ENCODE measurements at places on chromosomes 5 and 9.

DNA sequence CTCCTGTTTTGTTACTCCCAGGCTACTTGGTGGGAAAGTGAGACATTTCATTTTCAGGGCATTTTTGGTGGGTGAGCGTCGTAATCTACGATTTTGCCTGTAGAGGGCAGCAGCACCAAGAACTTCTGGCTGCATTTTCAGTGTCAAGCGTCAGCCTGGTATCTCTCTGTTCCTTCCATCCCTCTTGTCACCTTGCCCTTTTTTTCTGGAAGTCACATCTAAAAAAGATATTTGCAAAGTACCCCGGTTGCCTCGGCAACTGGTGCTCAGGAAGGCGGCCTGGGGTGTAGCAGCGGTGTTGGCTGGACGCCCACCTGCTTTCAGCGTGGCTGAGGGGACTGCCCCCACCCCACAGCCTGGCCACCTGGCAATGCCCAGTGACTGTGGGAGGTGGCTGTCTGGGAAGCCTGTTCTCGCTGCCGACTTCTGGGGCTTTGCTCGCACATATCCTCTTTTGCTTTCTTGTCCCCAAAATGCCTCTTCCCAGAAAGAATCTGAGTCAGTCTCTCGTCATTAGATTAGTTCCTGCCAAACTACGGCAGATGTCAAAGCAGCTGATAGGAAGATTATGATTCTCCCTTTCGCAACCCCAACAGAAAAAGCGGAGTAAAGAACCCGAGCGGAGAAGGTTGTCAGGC, 84.5 kb downstream of the ACER2 start:
- DNase-seq = no peak

- DNase-seq = peak; percentile 68
Observed at GRCh38 chr9:127586537-127586936, 25.5 kb upstream of the STXBP1 start.

GRCh38 chr5:159511570-159511969, 181.3 kb upstream of the IL12B start:
- DNase-seq = no peak

GRCh38 chr9:120363697-120364096, 216.3 kb downstream of the CDK5RAP2 start:
- no peak for DNase-seq

GRCh38 chr5:172860520-172861443, 26.7 kb downstream of the ERGIC1 start:
- no peak for DNase-seq

DNA sequence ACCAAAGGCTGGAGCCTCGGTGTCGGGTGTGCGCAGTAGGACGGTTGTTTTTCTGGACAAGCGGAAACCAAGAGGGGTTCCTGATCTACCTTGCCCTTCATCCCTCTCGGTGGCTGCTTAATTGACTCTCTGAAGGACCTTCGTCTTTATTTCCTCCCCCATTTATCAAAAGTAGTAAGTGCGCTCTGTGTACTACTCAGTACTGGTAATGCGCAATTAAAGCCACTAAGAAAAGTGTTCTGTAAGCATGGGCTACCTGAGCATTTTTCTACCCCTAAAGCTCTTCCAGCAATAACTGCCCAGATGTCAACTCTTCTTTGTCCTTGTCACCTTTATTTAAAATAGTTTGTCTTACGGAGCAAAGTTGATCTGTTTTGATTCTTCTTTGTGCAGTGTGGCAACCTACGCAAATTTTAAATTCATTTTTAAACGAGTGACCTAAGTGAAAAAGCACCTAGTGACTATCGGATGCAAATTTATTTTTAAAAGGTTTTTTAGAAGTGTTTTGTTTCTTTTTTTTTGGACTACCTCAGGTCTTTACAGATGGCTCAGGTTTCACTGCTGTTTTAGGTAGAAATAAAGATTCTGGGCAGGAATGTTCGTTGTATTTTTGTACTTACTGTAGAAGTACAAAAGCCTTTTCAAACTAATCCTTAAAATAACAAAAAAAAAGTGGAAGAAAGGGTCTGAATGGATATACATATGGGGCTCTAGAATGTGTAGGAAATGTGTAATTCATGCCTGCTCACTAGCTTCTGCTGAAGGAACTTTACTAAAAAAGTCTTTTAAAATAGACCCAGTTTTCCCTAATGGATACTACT, 2.0 kb downstream of the JMY start:
- no peak for DNase-seq

DNA sequence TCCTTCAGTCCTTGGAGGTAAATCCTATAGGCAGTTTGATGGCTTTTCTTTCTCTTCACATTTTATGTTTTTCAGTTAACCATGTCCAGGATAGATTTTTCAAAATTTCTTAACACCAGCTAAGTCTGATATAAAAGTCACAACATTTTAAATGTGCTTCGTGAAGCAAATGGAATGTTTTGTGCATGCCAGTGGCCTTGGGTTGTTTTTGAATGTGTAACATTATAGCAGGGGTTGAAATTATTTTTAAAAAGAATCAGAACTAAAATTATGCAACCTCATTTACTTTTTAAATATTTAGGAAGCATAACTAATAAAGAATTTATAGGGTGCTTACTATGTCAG, 201.1 kb downstream of the ARHGEF28 start:
- DNase-seq = no peak

- no peak for DNase-seq
Observed at GRCh38 chr5:81838307-81838906, 87.5 kb upstream of the SSBP2 start.

DNA sequence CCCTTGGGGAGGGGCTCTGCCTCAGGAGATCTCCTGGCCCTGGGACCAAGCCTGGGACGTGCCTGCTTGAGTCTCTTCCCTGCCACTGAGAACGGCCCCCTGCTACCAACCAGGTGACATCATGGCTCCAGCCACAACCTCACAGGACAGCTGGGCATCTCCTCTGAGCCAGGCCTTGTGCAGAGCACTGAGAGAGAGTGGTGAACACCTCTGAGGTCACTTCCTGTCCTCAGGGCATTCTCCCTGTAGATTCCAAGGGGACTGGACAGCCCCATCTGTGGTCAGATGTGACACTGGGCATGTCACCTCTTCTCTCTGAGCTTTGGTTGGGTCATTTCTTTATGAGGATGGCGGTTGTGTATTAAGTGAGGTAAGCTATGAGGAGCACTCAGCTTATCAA, 172.0 kb downstream of the MELK start:
- no peak for DNase-seq

GRCh38 chr9:8733131-8733954, 933.8 kb upstream of the DMAC1 start:
- no peak for DNase-seq

GRCh38 chr5:66516550-66516949, 79.6 kb upstream of the MAST4 start:
- no peak for DNase-seq

Measured in NCI-H1048 (cell line).